ENCODE measurements at places on chromosomes 13 and 19.

DNA sequence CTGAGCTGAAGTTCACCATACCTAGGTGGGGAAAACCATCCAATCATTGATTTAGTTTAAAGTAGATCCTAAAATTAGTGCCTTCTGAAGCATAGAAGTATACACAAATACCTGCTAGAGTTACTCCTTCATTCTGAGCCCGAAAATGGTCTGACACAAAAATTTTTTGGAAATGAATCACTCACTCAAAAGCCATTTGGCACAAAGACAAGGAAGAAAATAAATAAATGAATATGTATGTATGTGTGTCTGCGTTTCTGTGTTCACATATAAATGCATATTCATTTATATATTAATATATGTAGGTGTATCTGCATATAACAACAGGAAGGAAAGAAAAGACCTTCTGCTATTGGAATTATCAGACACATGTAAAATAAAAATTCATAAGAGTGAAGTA, 614.4 kb upstream of the PCDH9 start:
- DNase-seq = no peak

DNA sequence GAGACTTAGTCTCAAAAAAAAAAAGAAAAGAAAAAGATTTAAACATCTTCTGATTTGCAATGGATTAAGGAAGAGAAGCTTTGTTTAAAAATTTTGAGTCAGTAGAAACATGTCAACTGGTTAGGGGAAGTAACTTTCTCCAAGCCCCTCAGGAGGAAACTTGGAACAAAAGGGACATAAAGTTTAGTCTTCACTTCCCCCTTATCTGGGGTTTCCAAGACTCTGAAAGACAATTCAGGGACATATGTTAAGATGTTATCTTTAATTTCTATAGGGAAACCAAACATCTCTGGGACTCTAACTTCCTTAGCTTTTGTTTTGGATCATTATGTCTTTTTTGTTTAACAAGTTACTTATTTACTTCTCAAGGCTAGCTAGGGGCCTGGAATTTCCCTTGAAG, 20.1 kb upstream of the MRI1 start:
- DNase-seq = no peak

GRCh38 chr19:33492951-33493350, 28.6 kb downstream of the PEPD start:
- DNase-seq = no peak

- no peak for DNase-seq
Observed at GRCh38 chr19:15123031-15123890, 16.1 kb downstream of the SYDE1 start.

GRCh38 chr13:49220036-49220855, at the start of gene MLNR:
Gene MLNR (plus strand): TSS chr13:49220338. CDS start chr13:49220338, 0 bp downstream.
- no peak for DNase-seq

DNA sequence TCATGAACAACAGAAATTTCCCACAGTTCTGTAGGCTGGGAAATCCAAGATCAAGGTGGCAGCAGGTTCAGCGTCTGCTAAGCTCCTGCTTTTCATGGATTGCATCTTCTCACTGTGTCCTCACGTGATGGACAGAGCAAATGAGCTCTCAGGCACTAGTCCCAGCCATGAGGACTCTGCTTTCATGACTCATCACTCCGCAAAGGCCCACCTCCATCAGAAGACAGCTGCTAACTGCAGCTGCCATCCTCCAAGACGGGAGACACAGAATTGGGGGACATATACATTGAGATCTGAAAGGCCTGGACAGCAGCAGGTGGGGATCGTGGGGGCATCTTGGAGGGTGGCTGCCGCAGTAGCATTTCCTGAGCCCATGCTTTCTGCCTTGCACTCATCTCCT, 44.4 kb upstream of the SPATA13 start:
- no peak for DNase-seq

DNA sequence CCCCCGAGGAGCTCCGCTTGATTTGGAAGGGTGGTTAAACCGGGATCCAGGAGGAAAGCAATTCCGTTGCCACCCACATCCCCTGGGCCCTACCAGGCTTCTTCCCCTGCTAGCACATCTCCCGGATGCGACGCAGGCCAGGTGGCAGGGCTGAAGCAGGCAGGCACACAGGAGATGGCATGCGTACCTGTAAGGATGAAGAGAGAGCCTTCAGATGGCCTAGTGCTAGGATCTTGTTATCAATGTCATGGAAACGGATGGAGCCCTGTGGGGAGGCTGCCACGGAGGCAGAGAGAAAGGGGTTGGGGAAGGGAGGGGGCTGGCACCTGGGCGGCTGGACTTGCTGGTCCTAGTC, 8.5 kb upstream of the SOX1 start:
- DNase-seq = no peak

GRCh38 chr19:39708594-39708993, 4.3 kb downstream of the LGALS14 start:
- DNase-seq = no peak

DNA sequence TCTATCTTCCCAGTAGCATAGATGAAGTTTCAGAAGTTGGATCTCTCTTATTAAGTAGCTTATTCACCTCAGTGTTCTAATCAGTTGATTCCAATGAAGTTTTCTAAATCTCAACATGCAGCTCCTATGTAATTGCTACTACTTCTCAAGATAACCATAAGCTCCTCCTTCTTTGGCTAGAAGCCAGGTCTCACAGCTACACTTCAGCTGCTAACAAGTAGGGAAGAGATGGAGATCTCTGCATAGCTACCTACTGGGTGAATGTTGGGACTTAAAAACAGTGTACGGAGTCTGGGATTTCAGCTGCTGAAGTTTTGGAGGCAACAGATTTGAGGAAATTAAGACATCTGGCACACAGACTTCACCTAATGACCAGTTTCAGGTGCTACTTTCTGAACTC, 661.0 kb downstream of the SLITRK1 start:
- DNase-seq = no peak

DNA sequence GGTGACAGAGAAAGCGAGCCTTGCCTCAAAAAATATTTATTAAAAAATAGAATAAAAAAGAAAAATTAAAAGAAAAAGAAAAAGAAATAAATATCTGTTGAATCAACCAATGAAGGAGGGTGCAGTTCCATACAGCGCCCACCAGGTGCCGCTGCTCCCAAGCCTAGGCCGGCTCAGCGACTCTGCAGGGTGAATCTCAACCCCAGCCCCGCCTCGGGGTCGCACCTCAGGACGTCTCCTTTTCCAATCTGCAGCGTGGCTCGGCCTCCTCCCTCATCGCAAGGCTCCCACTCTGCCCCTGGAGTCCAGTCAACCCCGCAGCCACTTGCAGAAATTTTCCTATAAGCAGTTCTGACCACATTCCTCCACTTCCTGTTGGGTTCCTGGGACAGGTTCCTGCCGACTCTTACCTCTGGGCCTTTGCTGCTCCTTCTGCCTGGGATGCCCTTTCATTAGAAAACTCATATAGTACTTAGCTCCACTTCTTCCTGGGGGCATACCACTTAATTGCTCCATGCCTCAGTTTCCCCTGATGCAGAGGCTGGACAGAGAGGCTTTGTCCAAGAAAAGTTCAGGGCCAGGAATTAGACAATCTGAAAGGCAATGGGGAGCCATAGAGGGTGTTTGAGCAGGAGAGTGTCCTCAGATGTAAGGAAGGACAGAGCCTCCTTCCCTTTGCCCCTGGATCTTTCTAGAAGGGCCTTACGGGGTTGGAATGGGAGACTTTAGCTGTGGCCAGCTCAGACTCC, 24.3 kb downstream of the NFILZ start:
- no peak for DNase-seq

DNA sequence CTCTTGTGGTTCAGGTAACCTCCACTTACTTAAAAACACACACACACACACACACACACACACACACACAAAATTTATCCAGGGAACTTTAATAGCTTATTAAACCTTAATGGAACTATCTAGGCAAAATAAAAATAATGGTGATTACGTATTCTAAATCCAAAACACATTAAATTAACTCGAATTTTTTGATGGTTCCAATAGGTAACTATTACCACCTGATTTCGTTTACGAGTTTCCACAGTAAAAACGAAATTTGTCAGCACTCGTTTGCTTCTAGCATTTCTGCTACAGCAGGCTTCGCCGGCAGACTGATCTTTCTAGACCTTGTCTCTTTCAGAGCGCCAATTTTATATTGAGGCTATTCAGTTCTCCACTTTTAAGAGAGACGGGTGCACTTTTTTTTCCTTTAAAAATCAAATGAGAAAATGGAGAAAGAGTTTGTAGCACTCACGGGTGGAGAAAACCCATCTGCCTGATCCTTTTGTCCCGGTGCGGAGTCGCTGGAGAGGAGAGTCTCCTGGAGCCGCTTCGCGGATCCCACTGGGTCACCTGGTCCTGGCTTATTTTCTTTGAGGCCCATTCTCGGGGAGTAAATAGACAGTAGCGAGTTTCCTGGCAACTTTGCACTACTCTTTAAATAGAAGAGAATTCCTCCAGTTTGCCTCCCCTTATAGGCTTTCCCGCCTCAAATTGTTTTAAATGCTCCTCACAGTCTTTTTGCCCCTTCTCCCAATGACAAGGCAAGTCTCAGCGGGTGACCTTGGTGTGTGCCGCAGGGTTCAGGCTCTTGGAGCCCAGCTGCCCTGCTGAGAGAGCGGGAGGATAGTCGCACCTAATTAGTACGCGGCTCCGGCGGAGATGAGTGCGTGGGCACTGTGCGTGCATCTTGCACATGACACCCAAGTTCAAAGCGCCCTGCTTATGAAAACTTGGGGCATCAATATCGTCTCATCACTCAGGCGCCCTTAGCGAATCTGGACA, 117.0 kb downstream of the KCNRG start:
- DNase-seq = no peak

DNA sequence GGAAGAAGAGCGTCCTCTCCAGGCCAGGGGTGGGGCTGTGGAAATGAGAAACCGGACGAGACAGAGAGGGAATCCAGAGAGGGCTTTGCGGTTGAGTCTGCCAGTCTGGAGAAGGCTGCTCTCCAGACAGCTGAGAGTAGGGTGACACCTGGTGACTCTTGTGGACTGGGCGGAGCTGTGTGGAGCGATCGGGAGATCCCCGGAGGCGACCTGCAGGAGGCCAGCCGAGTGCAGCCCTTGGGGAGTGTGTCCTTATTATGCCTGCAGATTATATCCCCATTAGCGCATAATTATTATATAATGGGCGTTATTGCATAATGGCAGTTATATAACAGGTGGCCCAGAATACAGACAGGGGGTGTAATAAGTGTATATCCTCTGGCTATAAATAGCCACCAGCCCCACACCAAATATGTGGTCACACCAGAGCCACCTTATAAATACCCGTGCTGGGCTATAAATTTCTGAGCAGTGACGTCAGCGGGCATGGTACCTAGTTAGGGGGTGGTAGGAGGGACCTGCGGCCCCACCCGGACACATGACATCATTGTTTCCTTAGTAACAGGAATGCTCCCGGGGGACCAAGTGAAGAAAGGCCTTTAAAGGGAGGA, 41.2 kb downstream of the NFIX start:
- DNase-seq = no peak

- no peak for DNase-seq
Observed at GRCh38 chr19:22116760-22117159, 64.5 kb downstream of the ZNF257 start.

DNA sequence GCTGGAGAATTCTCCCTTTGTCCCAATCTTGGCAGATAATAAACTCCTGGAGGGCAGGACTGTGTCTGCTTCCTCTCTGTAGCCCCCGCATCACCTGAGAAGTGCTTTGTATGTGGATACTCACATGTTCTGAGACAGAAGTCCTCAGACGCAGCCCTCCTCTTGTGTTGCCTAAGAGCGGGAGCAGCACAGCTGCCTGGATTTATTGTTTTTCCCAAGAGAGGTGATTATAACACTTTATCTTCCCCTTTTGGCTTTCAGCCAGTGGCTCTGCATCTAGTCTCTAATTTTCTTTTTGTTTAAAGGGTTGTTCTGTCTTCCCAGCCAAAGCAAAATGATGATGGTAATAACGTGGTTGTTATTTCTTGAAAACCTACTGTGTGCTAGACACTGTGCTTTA, 36.1 kb downstream of the OLFM4 start:
- no peak for DNase-seq

Measured in smooth muscle cell of the brain vasculature (primary cell).